Dermis blood vessel endothelial cell (primary cell): ENCODE measurements at places on chromosomes 2 and 18. TPM values are rescaled to one million over a fixed set of nuclear protein-coding genes. Genes with fewer than 3 reads are reported as not detected.

The GALNT13 gene
- total RNA-seq, result under 0.01 and 0.33 TPM in 2 replicates

The HMSD gene
- not detected in 2 replicates for total RNA-seq

The SPP2 gene
- not detected in 2 replicates for total RNA-seq

The GRP gene
- not detected in 2 replicates for total RNA-seq

The KLHL14 gene
- total RNA-seq, result 0.85 and 0.93 TPM in 2 replicates

The SH2D6 gene
- not detected in 2 replicates for total RNA-seq

The ANKRD30B gene
- under 0.01 TPM in 1 of 2 replicates, not detected in the other for total RNA-seq

The ALPI gene
- total RNA-seq, result not detected in 2 replicates

The CRYBA2 gene
- not detected in 2 replicates for total RNA-seq

The IL36G gene
- total RNA-seq, result not detected in 2 replicates
